Osteocyte (in vitro differentiated cells): ENCODE measurements at places on chromosomes 2 and 18.

DNA sequence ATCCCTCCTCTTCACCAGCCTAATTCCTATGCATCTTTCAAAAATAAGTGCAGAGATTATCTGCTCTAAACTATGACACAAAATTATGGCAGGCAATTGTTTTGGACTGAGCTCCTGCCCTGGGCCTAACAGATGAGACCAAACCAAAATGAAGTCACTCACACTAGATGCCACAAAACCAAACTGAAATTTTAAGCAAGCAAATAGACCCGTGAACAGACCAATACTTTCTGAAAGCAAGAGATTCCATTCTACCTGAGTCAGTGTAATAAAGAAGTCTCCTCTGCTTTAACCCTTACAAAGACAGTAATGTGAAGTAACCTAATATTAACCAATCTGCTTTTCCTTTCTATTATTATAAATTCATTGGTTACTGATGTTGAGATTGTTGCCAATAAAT, 84.3 kb downstream of the RIT2 start:
- DNase-seq, result no peak

DNA sequence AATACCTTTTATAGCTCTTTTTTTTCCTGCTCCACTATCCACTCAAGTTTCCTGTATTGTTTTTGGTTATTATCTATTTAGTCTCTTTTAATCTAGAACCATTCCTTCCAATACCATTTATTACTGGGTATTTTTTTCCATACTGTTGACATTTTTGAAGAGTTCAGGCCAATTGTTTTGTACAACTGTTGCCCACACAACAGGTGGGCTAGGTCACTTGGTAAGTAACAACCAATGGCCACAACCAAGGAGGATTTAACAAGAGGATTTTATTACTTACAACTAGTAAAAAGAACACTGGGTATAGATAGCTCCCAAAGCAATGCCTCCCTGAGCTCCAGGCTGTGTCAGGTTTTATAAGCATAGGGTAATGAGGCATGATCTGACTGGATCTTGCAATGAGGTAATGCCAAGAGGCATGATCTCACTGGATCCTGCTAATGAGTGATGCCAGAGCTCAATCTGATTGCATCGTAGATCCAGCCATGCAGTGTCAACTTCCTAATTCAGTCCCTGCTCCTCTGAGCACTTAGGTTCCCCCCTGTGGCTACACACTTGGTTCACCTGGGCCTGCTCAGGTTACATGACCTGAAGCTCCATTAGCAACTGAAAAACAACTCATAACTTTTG, 7.1 kb upstream of the CEP68 start:
- DNase-seq, result no peak

DNA sequence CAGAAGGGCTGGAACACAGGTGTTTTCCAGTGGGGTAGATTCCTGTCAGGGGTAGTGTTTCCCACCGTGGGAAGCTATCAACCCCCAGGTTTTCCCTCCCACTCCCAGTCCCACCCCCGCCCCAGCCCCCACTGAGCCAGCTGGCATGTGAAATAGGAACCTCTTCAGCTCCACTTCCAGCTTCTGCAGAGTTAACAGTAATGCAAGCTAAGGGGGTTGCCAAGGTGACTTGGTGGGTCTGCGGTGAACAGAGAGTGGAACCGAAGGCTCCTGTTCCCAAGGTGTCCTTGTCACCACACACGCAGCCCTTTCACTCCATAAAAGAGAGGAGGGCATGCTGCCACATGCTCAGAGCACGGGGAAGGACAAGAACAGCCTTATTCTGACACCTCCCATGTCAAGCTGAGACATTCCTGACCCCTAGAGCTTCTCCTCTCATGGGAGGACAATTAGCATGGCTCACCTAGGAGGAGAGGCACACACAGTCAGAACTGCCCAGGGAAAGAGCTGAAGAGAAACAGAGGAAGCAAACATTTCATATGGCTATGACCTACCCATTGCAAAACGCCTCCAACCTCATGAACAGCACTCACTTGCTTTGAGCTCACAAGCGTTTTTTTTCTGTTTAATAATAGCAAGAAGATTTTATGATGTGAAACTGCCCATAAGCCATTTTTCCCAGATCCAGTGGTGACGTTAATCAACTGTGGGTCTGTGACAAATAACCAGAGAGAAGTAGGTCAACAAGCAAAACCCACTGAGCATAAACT, 39.8 kb upstream of the TBC1D8 start:
- no peak for DNase-seq

DNA sequence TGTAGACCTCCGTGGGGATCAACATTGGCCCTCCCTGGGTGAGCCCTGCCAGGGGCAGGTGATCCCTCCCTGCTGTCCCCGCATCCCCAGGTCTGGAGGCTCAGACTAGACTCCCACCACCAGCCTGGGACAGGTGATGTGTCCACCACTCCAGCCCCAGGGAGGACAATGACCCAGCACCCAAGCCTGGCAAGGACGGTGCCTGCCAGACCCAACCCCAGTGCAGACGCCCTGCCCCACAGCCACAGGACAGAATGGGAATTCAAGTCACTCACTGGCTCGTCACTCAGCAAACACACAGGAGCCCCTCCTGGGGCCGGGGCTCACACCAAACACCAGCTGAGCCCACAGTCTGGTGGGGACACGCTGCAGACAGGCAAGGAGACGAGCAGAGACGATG, 239.7 kb downstream of the ATAD2B start:
- DNase-seq, result no peak

- no peak for DNase-seq
These were observed 191.2 kb upstream of the SESTD1 start for GRCh38 chr2:179455824-179456223.
